ENCODE measurements at places on chromosomes 11 and 22. TPM values are rescaled to one million over a fixed set of nuclear protein-coding genes. Genes with fewer than 3 reads are reported as not detected.

- DNase-seq, result no peak
Measured at GRCh38 chr11:93972790-93973189, 48.4 kb upstream of the HEPHL1 start.

- no peak for DNase-seq
Measured at GRCh38 chr11:121800731-121801393, 315.2 kb downstream of the BLID start.

DNA sequence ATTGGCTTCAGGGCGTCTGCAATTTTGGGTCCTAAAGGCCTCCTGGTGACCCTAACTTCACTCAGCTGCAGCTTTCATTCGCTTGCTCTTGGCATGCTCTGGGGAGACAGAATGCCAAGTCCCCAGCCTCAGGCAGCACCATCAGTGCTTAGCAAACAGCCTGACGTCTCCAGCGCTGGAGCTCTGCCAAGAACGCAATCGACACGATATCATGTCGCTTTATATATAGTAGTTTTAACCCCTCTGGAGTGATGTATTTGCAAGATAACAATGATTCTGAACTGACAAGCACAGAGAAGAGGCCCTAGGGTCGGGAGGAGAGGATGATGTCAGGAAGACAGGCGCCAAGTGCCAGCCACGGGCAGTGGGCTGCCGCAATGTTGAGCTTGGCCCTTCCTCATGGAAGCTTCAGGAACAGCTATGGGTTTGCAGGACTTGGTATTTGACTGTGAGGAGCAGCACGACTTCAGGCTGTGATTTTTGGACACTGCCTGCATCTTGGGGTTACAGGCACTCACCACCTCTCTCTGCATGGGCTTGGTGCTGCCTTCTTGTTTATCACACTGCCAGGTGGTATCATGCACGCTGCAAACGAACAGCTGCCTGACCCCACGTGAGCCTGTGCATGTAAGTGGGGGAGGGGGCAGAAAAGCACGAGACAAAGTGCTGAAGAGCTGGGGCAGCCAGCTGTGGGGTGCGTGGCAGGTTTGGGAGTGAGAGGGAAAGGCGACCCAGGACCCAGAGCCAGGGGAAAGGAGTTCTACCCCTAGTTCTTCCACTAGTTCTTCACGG, 26.1 kb downstream of the B3GAT1 start:
- peak; percentile 22 for DNase-seq

DNA sequence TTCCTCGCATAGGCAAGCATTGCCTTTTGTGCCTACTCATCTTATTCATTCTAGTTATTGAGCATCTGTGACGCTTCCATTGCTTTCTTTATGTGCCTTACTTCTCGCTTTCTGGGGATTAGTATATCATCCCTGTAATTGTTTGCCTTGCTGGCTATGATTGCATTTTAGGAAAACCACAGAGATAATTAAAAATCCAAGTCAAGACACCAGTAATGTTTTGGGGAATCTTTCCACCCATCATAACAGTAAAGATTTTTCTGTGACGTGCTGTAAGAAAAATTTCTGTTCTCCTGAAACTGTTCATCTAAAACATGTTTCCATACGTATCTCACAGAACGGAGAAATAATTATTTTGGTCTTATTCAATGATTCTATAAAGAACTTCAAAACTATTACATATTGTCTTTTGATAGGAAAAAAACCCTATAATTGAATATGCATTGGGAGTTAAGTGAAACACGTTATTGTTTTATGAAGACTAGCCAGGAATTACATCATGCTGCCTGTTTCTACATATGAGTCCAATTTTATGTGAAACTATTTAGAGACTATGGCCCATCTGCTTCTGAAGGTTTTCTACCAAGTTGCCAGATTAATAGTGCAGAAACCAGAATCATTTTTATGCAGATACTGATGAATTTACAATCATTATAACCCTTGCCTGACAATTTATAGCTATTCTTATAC, 133.7 kb upstream of the FIBIN start:
- peak; percentile 90 for DNase-seq

GRCh38 chr11:84645988-84646694, 981.0 kb downstream of the DLG2 start:
- no peak for DNase-seq

GRCh38 chr22:46617207-46617985, 2.8 kb upstream of the GRAMD4 start:
- DNase-seq, result no peak

GRCh38 chr22:50118557-50119168, 28.9 kb downstream of the MOV10L1 start:
- peak; percentile 44 for DNase-seq

DNA sequence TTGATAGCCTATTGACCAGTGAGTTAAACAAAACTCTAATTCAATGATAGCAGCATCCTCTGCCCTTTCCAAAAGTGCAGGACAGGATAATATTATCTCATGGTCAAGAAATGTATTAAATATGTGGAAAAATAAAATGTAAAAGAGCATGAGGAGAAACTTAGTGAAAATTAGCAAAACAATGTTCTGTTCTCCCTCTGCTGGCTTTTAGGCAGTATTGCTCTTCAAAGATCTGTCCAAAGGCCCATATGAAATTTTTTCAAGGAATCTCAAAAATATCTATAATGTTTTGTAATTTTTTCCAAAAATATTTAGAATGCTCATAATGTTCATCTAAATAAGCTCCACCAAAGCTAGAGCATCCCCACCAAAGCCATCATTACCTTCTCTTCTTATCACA, 8.3 kb upstream of the ARL14EP start:
- DNase-seq, result no peak

DNA sequence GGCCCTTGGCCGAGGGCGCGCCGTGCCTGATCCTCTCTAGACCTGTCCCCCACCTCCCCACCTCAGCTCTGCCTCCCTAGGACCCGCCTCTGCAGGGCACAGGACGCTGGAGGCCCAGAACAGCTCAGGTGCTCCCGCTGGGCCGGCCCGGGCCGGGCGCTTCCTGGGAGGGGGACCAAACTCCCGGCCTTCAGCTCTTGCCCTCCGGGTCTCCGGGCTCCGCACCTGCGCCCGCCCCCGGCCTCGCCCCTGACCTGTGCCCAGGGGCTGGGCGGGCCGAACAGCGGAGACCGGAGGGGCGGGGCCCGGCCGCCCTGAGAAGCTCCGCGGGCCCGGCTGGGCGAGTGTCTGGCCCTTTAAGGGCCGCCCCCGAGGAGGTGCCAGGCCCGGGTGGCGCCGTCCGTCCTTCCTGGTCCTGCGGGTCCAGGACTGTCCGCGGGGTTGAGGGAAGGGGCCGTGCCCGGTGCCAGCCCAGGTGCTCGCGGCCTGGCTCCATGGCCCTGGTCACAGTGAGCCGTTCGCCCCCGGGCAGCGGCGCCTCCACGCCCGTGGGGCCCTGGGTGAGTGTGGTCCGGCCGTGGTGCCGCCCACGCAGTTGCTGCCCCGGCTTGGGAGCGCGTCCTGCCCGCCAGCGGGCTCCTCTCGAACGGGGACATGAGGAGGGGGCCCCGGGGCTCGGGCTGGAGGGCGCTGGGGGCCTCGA, at the start of gene SSH3:
Gene SSH3 (plus strand): TSS at position 399 of the 703 bp plus-strand sequence. CDS start 96 bp downstream, at position 495.
- DNase-seq, result peak; percentile 45

GRCh38 chr11:12114193-12115033, 4.0 kb downstream of the MICAL2 start:
- no peak for DNase-seq

GRCh38 chr11:131504199-131504949, 134.0 kb downstream of the NTM start:
- DNase-seq, result peak; percentile 37

Gene RAB38
- 2.6 TPM for polyA plus RNA-seq

Gene TNNT3
- polyA plus RNA-seq, result 5,679 TPM

Gene IL10RA
- 7.2 TPM for polyA plus RNA-seq

Gene MS4A3
- polyA plus RNA-seq, result 1.4 TPM
